ENCODE measurements at places on chromosomes 12 and 14.

DNA sequence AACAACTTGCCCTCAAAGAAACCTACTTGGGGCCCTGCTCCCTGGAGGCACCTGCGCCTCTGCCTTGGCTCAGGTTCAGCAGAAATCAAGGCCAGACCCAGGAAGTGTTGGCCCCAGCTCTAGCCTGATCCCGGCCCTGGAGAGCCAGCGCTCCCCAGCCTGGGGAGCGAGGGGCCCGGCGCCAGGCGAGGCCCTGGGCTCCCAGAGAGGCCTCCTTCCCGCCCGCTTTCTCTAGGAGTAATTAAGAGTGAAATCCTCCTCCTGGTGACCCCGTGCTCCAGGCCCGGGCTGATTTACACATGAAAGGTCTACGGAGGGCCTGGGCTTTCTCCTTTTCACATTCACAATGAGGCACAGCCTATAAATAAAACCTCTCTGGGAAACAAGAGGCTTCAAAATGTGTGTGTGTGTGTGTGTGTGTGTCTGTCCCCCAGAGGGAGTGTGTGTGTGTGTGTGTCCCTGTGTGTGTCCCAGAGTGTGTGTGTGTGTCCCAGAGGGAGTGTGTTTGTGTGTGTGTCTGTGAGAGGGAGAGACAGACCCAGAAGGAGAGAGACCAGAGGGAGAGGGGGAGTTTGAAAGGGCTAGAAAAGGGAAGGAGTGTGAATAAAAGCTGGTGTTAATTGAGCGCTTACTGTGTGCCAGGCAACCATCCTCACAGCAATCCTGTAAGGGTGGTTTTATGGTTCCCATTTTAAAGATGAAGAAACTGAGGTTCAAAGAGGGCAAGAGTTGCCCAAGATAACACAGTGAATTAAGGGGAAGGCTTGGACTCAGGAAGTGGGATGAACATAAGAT is 23.8 kb upstream of the COX6A1 start:
- no peak for DNase-seq

GRCh38 chr12:2429032-2429431 is 365.7 kb upstream of the FKBP4 start:
- DNase-seq: no peak

- DNase-seq: no peak
Measured at GRCh38 chr12:57756406-57757341, 1.8 kb downstream of the MARCHF9 start.

- no peak for DNase-seq
Measured at GRCh38 chr12:55850893-55851292, 8.2 kb upstream of the MMP19 start.

- peak; percentile 33 for DNase-seq
Measured at GRCh38 chr14:63276492-63277342, 42.0 kb downstream of the GPHB5 start.

- DNase-seq: no peak
Measured at GRCh38 chr14:52005625-52006024, 16.3 kb downstream of the RTRAF start.

DNA sequence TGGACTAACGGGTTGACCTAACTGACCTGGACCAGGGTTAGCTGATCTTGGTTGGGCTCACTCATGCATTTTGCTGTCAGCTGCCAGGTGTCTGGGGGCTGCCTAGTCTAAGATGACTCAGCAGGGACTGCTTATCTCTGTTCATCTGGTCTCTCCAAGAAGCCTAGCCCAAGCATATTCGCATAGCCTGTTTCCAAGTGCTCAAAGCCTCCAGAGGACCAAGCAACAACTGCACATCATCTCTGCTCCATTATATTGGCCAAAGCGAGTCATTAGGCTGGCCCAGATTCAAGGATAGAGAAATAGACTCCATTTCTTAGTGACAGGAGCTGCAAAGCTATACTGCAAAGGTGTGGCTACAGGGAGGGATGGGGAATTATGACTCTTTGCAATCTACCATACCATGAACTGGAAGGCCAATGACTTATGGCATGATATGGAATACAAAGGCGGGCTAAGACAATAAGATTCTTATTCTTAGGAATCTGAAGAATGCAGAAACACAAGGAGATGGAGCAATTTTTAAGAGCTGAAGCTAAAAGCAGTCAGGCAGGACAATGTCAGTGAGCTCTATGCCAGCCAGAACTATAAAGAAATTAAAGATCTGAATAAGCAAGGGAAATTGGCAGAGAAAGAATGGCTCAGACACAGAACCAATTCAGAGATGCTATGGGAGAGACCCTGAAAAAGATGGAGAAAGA is 194.6 kb upstream of the FSCB start:
- DNase-seq: no peak

- DNase-seq: no peak
Measured at GRCh38 chr14:25622763-25623162, 572.8 kb upstream of the STXBP6 start.

- no peak for DNase-seq
Measured at GRCh38 chr12:46831335-46832129, 5.7 kb upstream of the SLC38A4 start.

DNA sequence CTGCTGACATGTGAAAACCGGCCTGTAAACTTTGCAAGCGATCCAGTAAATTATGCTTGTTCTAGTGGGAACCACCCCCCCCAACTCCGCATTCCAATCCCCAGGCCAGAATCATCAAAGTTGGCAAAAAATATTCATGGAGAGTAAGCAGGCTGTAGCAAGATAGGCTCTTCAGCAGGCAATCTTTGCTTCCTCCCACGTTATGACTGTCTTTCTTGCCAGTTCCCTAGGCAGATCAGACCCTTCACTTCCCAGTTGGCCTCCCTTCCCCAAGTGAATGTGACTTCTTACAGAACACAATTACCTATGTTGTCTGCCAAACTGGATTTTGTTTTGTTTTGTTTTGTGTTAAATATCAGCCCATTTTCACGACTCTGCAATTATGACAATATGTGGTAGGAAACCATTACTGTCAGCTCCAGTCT is 1.2 kb upstream of the PTGER2 start:
- DNase-seq: no peak

- DNase-seq: no peak
Measured at GRCh38 chr14:54609576-54609975, 42.6 kb downstream of the SAMD4A start.

- no peak for DNase-seq
Measured at GRCh38 chr12:81570234-81570633, 188.9 kb downstream of the PPFIA2 start.

GRCh38 chr14:61894452-61895077 is 132.3 kb downstream of the SNAPC1 start:
- peak; percentile 28 for DNase-seq

DNA sequence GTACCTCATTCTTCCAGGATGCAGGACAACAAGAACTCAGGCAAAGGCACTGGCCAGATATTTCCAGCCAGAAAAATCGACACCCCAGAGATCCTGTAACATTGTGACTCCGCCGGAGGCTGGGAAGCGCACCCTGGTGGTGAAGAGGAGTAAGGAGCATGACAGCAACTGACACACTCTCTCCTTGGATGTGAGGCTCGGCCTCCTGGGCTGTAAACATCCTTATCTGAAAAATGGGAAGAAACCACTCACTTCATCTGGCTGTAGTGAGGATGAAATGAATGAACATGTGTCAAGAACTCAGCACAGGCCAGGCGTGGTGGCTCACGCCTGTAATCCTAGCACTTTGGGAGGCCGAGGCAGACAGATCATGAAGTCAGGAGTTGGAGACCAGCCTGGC is 27.5 kb downstream of the TCHP start:
- no peak for DNase-seq

- DNase-seq: no peak
Measured at GRCh38 chr12:104583301-104583700, 126.6 kb downstream of the CHST11 start.

- DNase-seq: no peak
Measured at GRCh38 chr14:64973026-64973442, 898 bp upstream of the RAB15 start.

- DNase-seq: no peak
Measured at GRCh38 chr12:22935090-22935489, 310.1 kb downstream of the ETNK1 start.

- DNase-seq: peak; percentile 56
Measured at GRCh38 chr12:57845478-57846284, 848 bp downstream of the CTDSP2 start.

DNA sequence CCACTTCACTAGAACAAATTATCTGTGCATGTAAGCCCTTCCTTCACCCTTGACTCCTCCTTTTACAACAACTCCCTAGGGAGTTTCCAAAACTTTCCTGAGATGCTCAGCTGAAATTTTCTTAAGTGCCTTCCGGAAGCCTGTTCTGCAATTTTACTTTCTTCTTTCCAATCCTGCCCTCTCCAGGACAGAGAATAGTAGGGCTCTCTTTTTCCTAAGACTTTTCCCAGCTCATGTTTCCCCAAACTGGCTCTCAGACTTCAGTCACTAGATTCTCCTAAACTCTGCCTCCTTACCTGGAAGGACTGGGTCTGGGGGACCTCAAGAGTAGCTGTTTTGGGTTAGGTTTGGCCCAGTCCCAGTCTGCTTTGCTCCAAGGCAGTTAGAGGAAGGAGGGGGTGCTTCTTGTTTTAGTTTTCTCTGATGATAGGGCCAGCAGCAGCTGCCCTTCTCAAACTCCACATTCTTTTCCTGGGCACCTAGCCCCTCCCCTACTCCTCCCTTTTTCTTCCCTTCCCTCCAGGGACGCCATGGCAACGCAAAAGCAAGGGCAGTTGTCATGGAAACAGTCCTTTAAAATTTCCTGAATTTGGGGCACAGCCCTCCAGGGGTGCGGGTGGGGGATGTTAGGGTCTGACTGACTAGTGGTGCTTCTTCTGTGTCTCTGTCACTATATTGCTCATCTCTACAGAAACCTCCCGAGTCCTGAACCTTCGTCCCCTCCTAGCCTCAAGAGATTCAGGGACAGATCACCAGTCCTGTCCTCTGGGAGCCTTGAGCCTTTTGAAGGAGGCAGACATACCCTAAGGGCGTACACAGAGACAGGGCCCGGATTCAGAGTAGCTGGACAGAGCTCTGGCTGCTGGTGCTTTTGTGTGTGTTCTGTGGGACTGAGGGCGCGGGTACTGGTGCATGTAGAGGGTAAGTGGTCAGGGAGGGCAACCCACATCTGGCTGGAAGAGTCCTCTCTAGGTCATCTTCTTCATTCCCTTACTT is 17.0 kb downstream of the PPP1R1A start:
- no peak for DNase-seq

GRCh38 chr12:89791286-89791685 is 82.6 kb upstream of the ATP2B1 start:
- no peak for DNase-seq

- no peak for DNase-seq
Measured at GRCh38 chr12:64392221-64392620, 1.7 kb upstream of the C12orf56 start.

DNA sequence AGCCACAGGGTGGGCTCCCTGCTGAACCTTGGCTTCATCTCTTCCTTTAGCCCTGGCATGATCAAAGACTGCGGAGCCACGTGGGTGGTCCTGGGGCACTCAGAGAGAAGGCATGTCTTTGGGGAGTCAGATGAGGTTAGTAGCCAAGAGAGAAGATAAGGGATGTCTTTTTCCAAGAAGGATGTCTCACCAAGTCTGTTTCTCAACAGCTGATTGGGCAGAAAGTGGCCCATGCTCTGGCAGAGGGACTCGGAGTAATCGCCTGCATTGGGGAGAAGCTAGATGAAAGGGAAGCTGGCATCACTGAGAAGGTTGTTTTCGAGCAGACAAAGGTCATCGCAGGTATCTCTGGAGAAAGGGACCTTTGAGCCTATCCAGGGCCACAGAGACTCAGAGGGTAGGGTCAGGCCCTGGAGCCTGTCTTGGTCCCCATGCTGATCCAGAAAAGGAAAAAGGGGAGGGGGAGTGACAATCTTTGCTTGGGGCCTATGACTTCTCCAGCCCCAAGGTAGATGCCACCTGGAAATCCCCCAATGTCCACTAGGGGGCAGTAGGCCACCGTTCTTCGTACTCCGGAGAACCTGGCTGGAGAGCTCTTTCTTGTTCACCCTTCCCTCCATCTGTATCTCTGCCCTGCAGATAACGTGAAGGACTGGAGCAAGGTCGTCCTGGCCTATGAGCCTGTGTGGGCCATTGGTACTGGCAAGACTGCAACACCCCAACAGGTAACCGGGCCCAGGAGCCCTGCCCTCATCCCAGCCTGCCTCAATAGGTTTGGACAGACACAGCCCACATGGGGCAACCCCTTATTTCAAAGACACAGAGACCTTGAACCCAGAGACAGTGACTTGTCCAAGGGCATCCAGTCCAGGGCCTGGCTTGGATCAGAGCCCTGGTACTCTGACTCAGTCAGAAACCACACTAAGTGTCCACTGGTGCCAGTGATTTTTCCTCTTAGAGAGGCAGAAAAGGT is 2.0 kb downstream of the TPI1 start:
- DNase-seq: no peak

DNA sequence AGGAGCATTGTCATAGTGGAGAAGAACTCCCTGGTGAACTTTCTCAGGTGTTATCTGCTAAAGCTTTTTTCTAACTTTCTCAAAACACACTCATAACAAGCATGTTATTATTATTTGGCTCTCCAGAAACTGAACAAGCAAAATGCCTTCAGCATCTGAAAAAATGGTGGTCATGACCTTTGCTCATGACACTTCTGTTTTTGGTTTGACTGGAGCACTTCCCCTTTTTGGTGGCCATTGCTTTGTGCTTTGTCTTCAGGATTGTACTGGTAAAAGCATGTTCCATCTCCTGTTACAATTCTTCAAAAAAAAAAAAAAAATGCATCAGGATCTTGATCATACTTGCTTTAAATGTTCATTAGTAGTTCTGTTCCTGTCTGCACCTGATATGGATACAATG is 1241.6 kb upstream of the USP15 start:
- no peak for DNase-seq

- no peak for DNase-seq
Measured at GRCh38 chr14:67464377-67464776, 24.1 kb downstream of the TMEM229B start.

GRCh38 chr14:33362934-33363333 is 424.3 kb downstream of the NPAS3 start:
- DNase-seq: no peak

GRCh38 chr14:68306934-68307789 is 485.7 kb downstream of the ZFP36L1 start:
- DNase-seq: peak; percentile 80

GRCh38 chr14:77043984-77044485 is 15.5 kb upstream of the IRF2BPL start:
- no peak for DNase-seq

- no peak for DNase-seq
Measured at GRCh38 chr14:67131691-67132090, 57.5 kb upstream of the GARIN2 start.

- no peak for DNase-seq
Measured at GRCh38 chr12:123033392-123034021, 53.0 kb downstream of the ARL6IP4 start.

DNA sequence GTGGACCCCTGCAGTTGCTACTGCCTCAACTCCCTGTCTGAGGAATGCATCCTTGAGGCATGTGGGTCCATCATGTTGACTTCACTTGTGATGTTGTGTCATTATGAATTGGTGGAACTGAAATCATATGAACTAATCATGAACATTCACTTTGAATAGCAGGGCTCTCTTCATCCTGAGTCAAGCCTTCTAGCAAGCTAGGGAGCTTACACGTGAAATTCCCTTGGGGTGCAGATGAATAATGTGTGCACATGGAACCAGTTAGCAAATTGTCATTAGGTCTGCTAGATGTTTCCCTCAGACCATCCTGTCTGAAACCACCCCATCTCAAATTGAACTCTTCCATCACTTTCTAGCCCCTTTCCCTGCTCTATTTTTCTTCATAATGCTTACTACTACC is 3.6 kb downstream of the COQ6 start:
- DNase-seq: no peak

GRCh38 chr14:89618330-89618708 is 201.3 kb upstream of the FOXN3 start:
- DNase-seq: no peak

All from NCI-H510A (cell line).